NCI-H446 (cell line): ENCODE measurements at places on chromosomes 11 and 22.

- no peak for DNase-seq
Measured at GRCh38 chr11:34364102-34364501, 6.3 kb upstream of the ABTB2 start.

DNA sequence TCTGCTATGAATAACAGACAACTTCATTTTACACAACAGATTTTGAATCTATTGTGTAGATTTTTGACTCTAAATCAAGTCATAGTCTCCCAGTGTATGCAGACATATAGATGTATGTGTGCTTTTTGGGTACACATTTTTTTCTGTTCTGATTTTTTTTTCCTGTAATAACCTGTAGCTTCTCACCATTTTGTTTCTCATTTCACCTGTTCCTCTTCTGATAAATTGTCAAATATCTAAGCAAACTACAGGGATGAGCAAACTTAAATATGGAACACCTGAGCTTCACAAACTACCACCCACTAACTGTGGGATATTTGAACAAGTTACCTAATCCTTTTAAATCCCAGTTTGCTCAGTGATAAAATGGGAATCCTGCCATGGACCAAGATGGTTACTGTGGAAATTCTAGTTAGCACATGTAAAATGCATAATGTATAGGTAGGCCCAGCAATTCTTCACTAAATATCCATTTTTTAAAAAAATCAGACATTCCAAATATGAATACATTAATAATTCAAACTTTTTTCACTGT, 15.7 kb downstream of the LGR4 start:
- DNase-seq, result no peak

DNA sequence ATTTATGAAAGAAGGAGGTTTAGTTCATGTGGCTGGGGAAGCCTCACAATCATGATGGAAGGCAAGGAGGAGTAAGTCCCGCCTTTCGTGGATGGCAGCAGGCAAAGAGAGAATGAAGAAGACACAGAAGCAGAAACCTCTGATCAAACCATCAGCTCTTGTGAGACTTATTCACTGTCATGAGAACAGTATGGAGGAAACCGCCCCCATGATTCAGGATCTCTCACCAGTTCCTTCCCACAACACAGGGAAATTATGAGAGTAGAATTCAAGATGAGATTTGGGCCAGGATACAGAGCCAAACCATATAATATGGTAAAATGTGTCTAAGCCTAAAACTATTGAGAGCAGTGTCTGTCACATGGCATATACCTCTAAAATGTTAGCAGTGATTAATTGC, 503.8 kb upstream of the CCDC179 start:
- no peak for DNase-seq

DNA sequence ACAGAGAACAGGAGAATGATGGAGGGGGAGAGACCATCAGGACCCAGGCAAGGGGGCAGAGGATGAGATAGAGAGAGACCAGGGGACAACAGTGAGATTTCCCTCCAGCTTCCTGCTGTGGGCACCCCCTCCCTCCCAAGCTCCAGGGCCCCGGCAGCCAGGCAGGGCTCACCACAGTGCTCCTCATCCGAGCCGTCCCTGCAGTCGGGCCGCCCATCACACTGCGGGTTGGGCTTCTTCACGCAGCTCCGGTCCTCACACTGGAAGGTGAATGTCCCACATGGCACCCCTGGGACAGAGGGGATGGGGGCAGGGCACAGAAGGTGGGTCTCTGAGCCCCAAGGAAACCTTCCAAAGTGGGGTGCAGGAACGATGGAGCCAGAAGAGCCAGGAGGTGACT, 19.2 kb downstream of the KCTD17 start:
- DNase-seq, result no peak

DNA sequence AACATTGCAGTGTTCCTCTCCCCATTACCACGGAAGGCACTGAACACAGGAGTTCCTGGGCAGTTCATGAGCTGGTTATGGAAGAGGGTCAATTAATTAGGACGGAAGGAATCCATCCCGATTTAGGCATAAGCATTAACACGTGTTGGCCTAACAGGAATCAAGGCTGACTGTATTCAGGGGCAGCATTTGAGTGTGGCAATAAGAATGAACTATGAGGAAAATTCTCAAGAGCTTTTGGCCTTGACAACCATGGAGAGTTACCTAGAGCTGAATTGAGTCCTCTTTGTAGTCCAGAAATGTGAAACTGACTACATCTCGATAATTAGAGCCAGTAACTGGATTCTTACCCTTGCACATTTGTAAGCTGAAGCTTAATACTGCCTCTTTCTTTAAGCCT, 82.4 kb upstream of the CRTAM start:
- no peak for DNase-seq

DNA sequence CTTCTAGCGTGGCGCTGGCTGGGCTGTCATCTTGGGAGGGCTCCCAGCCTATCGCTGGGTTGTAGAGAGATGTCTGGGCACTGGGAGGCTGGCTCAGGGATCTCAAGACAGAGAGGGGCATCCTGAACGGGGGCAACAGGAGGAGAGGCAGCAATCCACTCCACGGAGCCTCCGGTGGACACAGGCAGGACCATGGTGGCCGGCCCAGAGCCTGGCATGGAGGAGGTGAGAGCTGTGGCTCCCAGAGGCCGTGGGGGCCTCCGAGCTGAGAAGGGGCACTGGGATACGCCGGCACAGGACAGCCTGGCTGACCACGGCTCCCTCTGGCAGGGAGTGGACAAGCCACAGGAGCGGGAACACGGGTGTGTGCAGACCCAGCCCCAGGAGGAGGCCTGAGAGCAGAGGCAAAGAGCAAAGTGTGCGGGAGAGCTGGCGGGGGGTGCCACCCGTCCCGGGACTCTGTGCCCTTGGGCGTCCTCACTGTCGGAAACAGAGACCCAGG, 9.1 kb downstream of the MRGPRF start:
- DNase-seq, result no peak
